ENCODE measurements at places on chromosomes 1 and 21.

- DNase-seq: no peak
These were observed 2.7 kb downstream of the SLAMF7 start for GRCh38 chr1:160741612-160742348.

DNA sequence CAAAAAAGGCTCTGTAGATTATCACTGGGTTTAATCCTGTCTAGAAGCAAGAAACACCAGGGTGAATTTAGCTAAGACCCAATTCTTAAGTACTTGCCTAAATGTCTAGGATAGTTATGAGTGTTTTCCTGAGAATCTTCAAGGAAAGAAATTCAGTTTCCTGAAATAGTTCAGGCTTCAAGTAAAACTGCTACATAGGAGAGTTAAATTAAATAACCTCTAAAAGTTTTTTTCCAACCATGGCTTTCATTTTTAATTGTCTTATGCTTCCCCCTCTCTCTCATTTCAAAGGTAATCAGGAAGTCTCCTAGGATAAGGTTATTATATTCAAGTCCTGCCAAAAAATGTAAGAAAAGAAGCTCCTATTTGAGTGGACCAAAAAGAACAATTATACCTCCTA, 46.7 kb upstream of the FBXO28 start:
- DNase-seq: no peak

DNA sequence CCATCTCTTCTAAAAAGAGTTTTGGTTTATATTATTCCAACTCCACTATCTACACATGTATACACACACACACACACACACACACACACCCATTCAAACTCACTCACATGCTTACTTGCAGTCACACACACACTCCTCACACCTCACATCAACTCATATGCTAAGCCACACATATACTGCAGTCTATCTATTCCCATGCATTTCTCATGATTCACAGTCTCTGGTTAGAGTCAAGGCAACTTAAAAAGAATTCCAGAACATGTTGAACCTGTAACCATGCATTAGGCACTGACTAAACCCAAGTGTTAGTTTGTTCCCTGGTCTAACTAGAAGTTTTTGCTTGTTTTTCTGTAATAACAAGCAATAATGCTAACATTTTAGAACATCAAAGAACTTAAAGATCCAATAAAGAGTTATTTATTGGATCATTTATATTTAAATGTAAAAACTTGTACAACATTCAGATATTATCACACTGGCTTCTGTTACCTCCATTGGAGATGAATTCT, 931.1 kb downstream of the PLA2G4A start:
- no peak for DNase-seq

GRCh38 chr1:103937763-103938357, 188.2 kb downstream of the AMY1C start:
- DNase-seq: no peak

DNA sequence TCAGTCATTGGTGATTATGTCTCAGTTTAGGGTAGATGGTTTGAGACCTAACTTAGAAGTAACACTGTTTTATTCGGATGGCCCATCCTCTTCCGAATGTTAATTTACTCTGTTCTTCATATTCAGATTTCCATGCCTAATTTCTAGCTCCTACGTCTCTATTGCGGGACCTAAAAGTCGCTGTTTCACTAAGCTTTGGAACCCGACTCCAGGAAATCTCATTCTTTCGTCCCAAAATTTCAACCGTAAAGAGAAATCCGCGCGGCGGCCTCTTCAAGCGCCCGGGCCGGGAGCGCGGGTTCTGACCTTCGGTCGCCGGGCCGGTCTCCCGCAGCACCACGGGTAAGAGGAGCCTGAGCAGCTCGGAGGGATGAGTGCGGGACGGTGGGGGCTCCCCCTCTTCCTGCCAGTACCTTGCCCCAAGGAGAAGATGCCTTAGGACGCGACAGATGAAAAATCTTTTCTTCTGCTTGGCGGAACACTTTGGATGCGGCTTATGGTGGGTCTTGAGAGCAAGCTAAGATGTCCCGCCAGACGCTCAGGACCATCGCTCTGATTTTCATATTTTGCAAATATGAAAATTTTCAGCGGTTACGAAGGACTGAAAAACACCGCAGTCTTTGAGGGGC, 128.7 kb downstream of the PPIAL4G start:
- no peak for DNase-seq

- no peak for DNase-seq
These were observed 2.5 kb upstream of the KRTAP12-1 start for GRCh38 chr21:44684483-44684882.

DNA sequence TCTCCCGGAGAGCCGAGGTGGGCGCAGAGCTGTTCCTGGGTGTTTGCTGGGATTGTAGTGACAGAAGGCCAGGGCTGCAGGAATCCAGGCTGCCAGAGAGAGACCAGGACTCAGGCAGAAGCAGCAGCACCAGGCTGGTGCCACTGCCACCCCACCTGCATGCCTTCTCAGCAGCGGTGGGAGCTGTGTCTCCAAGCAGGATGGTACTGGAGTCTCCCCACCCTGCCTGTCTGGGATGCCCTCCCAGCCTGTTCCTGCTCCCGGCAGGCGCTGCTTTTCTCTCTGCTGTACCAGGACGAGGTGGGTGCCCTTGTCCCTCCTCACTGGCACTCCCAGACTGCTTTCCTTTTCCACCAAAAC, 4.5 kb upstream of the HES4 start:
- DNase-seq: no peak

GRCh38 chr1:182147136-182147820, 85.8 kb upstream of the ZNF648 start:
- no peak for DNase-seq

- DNase-seq: no peak
These were observed 13.5 kb downstream of the PDPN start for GRCh38 chr1:13597166-13597565.

DNA sequence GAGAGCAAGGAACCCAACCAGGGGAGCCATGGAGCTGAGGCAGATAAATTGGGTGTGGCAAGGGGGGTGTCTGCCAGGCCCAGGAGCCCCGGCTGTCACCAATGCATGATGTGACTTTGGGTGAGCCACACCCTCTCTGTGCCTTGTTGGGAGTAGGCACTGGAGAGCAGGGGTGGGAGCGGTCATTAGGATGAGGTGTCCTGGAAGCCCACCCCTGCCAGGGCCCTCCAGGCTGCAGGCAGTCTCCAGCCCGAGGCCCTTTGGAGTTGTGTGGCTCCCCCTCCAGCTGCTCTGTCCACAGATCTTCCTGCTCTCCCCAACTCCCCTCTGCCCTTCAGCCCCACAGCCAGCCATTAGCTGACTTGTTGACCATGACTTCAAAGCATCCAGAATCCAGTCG, 11.4 kb downstream of the MX2 start:
- no peak for DNase-seq

GRCh38 chr1:169460191-169460833, 25.4 kb downstream of the SLC19A2 start:
- no peak for DNase-seq

- DNase-seq: no peak
These were observed 218.7 kb downstream of the TM2D1 start for GRCh38 chr1:61506236-61506635.

- DNase-seq: no peak
These were observed 2.9 kb downstream of the SOAT1 start for GRCh38 chr1:179296356-179297104.

DNA sequence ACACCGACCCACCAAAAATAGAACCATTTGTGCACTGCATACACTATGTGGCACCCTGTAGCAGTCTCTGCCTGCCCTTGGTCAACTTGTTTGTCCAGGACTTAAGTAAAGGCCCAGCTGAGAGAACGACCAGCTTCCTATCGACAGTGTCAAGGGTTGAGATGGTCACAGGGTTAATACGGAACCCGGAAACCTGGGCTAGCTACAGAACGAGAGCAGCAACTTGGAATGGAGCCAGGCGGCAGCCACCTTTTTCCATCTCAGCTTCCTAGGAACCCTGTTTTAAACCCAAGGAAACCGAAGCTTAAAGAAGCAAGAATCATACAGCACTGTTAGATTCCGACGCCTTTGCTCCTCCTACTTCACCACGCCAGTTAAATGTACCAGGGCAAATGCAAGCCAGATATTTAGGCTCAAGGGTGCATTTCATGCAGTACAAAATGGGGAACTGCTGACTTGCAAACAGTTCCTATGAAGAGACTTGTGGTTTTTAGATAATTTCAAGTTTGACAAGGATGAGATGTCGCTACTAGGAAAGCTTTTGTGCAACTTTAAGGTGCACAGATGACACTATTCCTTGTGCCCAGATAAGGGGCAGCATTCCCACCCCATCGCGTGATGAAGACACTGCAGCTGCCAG, 35.5 kb downstream of the SLC66A1 start:
- DNase-seq: no peak

- DNase-seq: peak; percentile 75
These were observed 187.8 kb downstream of the ETS2 start for GRCh38 chr21:38993561-38993960.

- no peak for DNase-seq
These were observed 408.7 kb upstream of the TMPRSS15 start for GRCh38 chr21:18812308-18812707.

DNA sequence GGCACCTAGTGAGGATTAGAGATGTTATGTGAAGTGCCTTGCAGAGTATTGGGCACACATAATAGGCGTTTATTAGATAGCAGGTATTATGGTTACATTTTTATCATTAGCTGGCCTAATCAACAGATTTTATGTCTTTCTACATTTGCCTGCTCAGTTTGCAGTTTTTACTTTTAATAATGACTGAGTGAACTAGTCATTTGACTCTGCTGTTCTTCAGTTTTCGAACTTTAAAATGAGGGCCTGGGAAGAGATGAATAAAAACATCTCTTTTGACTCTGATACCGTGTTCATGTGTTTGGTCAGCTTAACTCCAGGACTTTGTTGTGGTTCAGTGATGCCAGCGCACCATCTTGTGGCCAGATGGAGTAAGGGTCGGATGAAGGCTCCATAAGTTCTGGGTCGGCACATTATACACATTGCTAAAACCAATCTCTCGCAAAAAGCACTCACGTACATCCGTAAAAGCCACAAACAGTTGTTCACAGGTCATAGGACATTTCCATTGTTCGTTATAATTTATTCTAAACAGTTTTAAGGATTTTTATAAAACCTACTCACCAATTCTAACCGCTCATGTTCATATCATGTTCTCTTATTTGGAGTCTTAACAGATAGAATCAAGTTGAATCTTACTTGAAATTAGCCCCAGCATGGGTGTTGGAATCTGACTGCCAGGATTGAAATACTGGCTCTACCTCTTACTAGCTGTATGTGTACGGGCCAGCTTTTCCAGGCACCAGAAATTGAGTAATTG, 78.4 kb upstream of the GPR88 start:
- DNase-seq: peak; percentile 74

DNA sequence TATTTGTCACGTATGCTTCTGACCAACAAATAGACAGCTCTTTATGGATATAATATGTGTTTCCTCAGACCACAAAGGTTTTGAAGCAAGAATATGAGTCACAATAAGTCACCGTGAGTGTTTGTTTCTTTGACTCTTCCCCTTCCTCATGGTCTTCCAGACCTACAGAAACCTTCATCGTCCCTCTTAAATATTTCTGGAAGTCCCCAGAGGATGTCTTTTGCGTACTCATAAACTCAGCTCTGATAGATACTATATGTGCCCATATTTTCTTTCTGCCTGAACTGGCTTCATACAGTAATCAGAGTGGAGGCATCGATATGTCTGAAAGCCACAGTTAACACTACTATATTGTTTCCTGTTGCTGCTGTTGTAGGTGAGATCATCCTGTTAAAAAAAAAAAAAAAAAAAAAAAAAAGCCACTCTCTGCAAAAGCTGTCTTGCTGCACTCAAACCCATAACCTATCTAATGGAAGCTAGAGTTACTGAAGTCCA, 38.4 kb downstream of the ADAMTS1 start:
- DNase-seq: no peak

DNA sequence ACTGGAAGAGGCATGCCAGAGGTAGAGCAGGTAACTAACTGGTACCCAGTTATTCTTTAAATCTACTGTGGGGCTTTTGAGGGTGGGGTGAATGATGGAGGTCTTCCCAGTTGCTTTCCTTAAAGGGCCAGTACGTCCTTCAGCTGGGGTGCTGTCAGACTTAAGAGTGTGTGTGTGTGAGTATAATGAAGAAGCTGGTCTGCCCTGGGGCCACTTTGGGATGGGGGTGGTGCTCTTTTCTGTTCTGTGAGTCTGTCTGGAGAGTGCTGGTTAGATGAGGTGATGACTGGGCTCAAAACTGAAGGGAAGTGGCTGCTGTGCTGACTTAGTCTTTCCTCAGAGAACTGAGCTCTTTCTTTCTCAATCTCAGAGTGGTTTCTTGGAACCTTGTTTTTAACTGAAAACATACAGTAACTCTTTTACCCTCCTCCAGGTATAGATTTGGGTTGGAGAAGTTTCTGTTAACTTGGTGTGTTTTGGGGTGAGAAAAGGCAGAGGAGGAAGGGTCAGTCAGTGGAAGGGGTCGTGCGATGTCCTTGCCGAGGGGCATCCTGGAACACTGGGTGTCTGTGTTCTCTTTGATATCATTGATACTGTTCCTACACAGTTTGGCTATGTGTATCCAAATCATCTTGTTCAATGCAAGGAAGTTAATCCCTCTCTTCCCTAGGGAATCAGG, 746 bp downstream of the MACF1 start:
- no peak for DNase-seq

- no peak for DNase-seq
These were observed 10.0 kb downstream of the PABPC4 start for GRCh38 chr1:39566441-39567137.

- DNase-seq: no peak
These were observed 79.0 kb downstream of the HSPA13 start for GRCh38 chr21:14303731-14304488.

- DNase-seq: peak; percentile 87
These were observed 97.1 kb downstream of the AK5 start for GRCh38 chr1:77378723-77379535.

GRCh38 chr1:214438530-214438929, 112.9 kb downstream of the PTPN14 start:
- no peak for DNase-seq

- no peak for DNase-seq
These were observed 34.9 kb downstream of the TRIM67 start for GRCh38 chr1:231196728-231197127.

GRCh38 chr1:45569962-45570581, 13.8 kb upstream of the NASP start:
- DNase-seq: peak; percentile 64

- DNase-seq: no peak
These were observed 133.6 kb upstream of the SLC45A1 start for GRCh38 chr1:8184301-8184700.

- no peak for DNase-seq
These were observed 127.0 kb upstream of the TIAM1 start for GRCh38 chr21:31470896-31471694.

- peak; percentile 24 for DNase-seq
These were observed 10.4 kb downstream of the C1orf226 start for GRCh38 chr1:162391790-162392563.

GRCh38 chr1:221394011-221394544, 347.8 kb downstream of the DUSP10 start:
- peak; percentile 97 for DNase-seq

- DNase-seq: no peak
These were observed 140.1 kb downstream of the MACF1 start for GRCh38 chr1:39344394-39345154.

Data from astrocyte of the cerebellum (primary cell).